Stimulated activated CD4-positive, alpha-beta T cell treated with anti-CD3 and anti-CD28 coated beads, TNF-alpha, amount 100 ng/mL, for 4 hours (primary cell): ENCODE measurements at places on chromosomes 2 and 18.

GRCh38 chr2:152376385-152376784, 41.4 kb downstream of the FMNL2 start:
- DNase-seq: no peak

- DNase-seq: no peak
These were observed 4.0 kb downstream of the NAGK start for GRCh38 chr2:71072492-71072891.

DNA sequence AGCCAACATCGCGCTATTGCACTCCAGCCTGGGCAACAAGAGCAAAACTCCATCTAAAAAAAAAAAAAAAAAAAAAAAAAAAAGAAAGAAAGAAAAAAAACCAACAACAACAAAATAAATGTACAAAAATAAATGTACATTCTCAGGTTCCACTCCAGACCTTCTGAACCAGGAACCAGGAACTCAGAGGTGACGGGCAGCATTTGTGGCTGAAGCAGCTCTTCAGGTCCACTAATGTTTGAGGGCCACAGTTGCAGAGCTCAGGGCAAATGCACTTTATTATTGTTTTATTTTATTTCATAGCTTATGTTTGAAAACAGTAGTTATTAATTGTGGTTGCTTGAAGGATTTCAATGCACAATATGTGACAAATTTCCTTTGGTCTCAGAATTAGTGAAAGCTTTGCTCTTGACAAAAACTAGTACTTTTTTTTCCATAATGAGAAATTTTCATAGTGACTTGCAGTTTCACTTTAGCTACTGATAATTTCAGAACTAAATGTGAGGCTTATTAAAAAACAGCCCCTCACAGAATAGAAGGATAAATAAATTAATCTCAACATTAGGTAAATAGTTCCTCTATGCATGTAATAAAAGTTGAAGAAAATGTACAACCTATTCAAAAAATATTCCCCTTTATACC, 378.4 kb upstream of the SPHKAP start:
- no peak for DNase-seq

GRCh38 chr2:23603156-23603555, 218.2 kb downstream of the KLHL29 start:
- no peak for DNase-seq

DNA sequence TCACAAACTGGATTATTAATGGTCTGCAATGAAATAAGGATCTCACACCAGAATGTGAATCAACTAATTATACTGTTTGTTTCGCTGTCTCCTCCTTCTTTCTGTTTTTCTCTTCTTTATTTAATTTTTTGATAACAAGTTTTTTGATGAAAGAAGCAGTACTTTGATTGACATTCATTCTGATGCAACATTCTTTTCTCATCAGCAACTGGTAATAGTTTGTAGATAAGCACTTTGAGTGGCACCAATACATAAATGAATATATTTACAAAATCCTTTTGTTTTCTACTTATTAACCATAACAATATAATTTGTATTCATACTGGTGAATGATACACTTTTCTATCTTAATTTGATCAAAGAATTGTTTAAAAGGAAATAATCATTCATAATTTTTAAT, 115.3 kb upstream of the FAM117B start:
- DNase-seq: no peak

GRCh38 chr2:183081911-183082310, 3.4 kb downstream of the DUSP19 start:
- DNase-seq: no peak

DNA sequence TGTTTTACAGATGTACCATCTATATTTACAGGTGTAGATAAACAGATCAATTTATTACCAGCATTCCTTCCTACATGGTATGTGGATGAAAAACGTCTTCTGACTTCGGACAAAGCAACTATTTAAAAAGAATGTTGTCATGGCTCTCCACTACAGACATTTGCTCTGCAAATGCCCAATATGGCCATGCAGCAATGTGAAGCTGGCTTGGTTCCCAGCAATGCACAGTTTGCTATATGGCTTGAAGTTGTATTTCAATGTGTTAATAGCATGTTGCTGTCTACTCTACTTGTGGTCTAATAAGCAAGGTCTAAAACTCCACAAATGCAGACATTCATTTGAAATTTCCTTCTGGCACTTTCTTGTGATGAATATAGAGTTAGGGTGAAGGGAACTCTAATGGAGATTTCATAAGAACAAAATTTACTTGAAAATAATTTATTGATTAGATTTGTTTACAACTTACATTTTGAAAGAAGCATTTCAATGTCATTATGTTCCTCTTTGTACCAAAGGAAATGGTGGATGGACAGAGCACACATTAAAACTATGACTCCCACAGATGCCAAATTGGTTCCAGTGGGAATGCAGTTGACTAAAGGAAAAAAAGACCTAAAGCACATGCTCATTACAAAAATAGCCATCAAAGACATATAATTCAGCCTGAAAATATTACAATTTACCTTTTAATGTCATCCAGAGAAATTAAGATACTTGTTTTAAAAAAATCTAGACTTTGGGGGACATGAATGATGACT, 234.0 kb downstream of the DYM start:
- DNase-seq: no peak

GRCh38 chr2:238811759-238812158, 36.1 kb upstream of the TWIST2 start:
- no peak for DNase-seq

DNA sequence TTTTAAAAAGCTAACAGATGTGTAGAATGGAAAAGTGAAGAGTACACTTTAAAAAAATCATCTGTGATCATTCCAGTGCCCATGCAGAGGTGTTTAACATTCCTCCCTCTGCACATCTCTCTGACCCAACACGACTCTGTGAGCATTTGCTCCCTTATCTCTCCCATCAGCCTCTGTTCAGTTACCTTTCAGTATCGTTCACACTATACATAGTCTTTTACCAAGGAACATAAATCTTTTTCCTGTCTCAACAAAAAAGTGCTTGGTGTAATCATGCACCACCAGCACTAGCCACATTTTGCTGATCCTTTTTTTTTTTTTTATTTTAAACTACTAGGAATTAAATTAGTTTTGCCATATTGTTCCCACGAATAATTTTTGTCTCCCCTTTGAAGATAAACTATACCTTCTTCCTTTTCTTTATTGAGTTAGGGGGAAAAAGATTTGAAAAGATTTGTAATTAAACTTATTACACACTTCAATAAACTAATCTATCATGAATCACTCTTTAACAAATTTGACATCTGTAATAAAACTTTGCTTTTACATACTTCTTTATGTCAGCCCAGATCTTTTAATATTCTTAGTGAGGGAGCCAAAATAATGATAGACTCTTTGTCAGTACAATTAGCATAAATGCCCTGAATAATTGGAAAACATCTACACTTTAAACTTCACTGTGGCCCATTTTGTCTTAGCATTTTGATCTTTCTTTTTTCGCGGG, 489.8 kb upstream of the FANCL start:
- no peak for DNase-seq

GRCh38 chr2:157837851-157838441, 38.2 kb downstream of the ACVR1 start:
- no peak for DNase-seq

- no peak for DNase-seq
These were observed 71.8 kb downstream of the TGOLN2 start for GRCh38 chr2:85255813-85256594.

DNA sequence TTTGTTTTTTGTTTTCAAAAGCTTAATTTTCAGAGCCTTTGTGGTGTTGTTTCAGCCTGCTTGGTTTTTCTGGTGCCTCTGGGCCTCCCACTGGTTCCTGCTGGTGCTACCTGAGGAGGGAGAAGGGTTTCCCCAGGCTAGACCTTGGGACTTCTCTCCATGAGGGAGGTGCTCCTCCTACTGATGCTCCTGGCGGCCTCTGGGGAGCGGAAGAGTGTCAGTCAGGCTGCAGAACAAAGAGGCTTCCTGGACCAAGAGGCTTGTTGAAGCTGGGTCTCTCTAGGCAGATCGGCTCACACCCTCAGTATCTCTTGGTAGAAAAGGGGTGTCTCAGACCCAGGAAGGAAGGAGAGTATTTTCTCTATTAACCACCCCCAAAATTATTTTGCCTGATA, 32.2 kb downstream of the RFX8 start:
- no peak for DNase-seq

DNA sequence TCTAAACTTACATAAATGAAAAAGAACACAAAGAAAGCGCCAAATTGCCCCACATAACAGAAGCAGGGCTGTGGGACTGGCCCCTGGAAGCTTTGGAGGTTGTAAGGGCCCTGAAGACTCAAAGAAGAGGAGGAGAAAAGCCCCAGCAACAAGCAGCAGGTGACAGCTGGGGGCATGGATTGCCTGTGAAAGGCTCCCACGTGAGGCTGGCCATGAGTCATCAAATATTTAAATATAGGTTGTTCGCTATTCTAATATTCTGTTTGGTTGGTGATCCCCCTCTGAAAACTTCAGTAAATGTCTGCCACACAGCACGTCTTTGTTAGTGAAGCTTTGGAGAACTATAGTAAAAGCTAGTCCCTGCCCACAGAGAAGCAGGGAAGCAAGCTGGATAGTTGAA, 132.4 kb downstream of the MREG start:
- DNase-seq: no peak

- DNase-seq: no peak
These were observed 120.9 kb upstream of the DCC start for GRCh38 chr18:52219102-52219501.

GRCh38 chr2:26494199-26494598, 16.3 kb upstream of the OTOF start:
- DNase-seq: no peak

DNA sequence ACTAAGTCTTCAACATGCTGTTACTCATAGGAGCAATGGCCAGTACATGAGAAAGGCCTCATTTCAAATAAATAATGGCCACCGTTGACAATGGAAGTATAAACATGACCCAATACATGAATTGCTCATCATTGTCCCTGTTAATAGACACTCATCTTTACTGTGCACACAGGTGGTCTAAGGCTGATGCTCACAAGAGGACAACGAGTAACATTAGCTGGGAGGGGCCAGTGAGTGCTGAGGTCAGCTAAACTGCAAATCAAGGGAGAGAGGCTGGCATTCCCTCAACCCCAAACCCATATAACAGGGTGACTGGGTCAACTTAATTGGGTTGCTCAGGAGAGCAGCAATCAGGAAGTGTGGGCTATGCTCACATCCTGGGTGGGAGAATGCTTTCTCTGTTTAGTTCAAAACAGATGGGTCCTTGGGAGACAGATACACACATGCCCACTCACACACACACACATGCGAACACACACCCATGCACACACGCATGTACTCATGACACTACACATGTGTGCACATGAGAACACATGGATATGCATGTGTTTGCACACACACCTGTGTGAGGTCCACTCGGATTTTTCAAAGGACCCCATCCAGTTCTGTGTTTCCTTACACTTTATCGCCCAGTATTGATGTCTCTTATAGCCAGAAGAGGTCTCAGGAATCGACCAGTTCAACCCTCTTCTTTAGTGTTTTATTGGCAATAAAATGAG, 172.0 kb downstream of the INHBB start:
- no peak for DNase-seq
